Forelimb muscle (tissue), 1 donor: ENCODE measurements at places on chromosomes 3 and 15.

- no peak for DNase-seq
Measured at GRCh38 chr3:99843590-99844258, 26.1 kb downstream of the CMSS1 start.

DNA sequence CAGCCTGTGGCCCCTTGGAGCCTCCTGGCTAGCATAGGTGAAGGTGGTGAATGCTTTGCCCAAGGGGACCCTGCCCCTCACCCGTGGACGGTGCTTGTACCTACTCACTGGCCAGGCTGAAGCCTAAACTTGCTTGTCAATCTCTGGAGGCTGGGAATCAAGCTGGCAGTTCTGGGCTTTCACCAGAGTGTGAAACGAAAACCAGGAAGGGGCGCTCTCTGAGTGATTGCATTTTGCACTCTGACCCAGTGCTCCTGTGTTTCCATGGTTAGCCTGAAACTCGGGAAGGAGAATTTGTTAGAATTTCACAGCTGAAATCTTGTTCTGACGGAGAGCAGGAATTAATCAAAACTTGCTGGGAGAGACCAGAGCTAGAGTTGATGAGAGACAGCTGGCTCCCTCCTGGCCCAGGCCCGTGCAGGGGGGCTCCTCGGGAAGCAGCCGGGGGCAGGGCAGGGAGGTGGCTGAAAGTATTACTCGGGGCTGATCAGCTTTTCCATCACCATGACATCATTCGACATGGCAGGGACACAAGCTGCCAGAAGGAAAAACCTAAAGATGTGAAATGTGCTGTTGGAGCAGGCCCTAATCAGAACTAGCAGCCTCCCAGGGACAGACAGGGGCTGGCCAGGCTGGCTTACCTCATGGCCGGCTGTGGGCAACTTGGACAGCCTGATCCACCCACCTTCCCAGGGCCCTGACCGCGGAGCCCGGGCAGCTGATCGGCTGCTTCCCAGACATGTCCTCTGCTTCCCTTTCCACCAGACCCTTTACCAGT, 323.6 kb upstream of the CTDSPL start:
- DNase-seq = no peak

GRCh38 chr3:141482245-141482922, 4.4 kb upstream of the RASA2 start:
- DNase-seq = no peak

DNA sequence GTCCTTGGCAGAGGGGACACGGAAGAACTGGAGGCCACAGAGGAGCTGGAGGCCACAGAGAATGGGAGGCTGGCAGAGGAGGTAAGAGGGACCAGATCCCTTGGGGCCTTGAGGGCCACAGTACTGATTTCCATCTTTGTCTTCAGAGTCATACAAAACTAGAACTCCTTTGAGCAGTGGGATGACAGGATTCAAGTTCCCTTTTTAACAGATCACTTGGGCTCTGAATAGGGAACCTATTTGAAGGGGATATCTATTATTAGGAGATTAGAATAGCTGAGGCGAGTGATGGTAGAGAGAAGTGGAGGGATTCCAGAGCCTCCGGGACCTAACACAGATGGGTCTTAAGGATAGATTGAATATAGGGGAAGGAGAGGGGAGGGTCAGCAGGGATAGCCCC, 55.7 kb downstream of the OXNAD1 start:
- no peak for DNase-seq

- no peak for DNase-seq
Measured at GRCh38 chr15:39588531-39589192, 7.8 kb downstream of the THBS1 start.

DNA sequence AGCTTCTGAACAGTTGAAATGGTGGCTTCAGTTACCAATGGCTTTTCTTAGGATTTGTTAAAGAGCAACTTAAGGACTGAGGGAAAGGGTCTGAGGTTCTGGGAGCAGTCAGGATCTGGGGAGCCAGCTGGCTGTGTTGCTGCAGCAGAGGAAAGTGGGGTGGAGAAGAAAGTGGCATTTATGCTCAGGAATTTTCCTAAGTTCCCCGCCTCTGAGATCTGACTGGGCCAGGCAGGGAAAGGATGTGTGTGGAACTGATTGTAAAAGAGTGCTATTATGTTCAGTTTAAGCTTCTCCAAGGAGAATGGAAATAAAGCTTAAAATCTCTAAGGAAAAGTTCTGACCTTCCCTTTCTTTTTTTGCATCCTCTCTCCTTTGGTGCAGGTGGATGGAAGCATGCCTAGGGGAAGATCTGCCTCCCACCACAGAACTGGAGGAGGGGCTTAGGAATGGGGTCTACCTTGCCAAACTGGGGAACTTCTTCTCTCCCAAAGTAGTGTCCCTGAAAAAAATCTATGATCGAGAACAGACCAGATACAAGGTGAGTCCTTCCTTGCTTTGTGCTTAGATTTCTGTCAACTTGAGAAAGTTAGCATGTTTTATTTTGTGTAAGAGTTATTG, 37.8 kb downstream of the IQGAP1 start:
- DNase-seq = no peak

GRCh38 chr15:23854912-23855659, 168.0 kb upstream of the NDN start:
- DNase-seq = no peak

GRCh38 chr3:46200211-46200610, 7.9 kb downstream of the CCR1 start:
- no peak for DNase-seq

DNA sequence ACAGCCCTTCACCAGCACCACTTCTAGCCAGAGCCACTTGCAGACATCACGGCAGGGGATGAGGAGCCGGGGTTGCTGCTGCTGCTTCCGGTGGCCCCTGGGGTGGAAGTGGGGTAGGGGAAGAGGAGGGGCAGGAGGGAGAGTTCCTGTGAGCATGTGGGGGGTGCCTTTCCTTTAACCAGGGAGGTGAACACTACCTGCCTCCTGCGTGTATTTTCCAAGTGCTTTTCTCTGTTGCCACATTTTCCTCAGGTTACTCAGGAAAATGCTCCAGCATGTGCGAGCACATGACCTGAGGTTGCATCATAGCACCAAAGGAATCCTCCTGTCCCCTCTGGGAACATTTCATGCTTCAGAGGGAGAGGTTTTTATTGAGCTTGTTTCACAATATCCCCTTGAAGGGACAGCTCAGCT, 12.2 kb upstream of the SACM1L start:
- DNase-seq = no peak

- no peak for DNase-seq
Measured at GRCh38 chr15:52343831-52344230, 48.2 kb upstream of the MYO5C start.

GRCh38 chr15:34927726-34928125, 41.8 kb downstream of the AQR start:
- DNase-seq = no peak

DNA sequence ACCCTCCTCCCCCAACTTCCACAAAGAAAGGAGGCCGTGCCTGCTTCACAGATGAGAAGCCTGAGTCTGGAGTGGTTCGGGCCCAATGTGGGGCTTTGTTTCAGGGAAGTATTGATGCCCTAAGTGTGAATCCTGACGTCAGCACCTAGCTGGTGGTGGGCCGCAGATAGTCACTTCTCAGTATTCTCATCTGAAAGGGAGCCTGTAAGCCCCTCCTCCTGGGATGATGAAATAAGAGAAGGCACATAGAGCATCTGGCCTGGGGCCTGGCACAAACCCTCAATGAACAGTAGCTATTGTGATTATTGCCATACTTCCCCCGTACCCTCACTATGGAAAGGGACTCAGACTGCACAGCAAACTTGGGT, 24.8 kb downstream of the LINGO1 start:
- no peak for DNase-seq

GRCh38 chr3:8436661-8437287, 64.8 kb upstream of the LMCD1 start:
- DNase-seq = no peak

- DNase-seq = no peak
Measured at GRCh38 chr15:63284335-63284734, 6.9 kb downstream of the APH1B start.

DNA sequence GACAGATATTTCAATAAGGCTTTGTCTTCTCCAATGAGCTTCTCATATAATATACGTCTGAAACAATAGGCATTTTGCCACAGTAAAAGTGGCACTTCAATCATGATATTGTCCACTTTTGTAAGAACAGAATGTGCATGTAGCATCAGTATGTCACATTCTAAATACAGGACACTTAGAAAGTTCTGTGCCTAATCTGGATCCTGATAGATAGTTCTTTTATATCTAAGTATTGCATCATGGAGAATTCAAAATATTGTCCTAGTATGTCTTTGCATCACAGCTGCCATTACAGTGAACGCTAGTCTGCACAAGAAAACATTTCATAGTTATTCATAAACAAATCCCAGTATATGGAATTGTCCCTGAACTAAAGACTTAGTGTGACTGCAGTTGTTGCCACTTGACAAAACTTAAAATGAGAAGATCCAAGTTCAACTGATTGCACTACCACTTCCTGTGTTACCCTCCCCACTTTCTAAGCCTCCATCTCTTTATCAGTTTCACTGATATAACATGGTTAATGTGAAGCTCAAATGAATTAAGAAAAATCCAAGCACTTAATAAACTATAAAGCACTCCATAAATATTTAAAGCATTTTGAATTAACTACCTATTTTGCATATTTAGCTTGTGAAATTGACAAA, 19.6 kb downstream of the LRRFIP2 start:
- DNase-seq = no peak

DNA sequence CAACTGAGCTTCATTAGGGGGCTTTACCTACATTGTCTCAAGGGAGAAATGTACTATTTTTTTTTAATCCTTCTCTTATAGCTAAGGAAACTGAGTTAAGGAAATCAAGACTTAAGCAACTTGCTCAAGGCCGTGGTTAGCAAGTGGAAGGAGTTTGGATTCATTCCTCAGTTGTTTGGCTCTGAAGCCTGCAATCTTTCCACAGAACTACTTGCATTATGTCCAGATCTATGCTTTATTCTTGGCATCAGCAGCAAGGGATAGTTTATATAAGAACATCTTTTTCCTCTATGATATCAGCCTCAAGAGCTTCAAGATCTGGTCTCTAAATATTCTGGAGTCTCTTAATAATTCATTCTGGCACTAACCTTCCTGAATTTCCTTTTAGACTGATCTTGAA, 182.4 kb downstream of the SV2B start:
- no peak for DNase-seq

DNA sequence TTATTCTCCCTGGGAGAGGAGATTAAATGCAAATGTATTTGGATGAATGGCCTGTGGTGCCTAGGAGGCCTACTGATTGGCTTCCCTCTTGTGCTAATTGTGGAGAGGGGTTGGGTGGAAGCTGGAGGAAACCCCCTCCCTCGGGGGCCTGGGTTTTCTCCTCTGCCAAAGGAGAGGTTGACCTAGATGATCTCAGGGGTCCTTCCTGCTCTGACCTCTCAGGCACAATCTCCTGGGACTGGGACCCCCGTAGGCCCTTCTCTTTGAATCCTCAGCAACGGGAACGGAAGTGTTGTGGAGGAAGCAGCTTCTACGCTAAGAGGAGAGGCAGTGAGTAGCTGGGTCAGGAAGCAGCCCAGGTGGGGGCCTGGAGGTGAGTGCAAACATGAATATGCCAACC, 40.5 kb upstream of the MAGEF1 start:
- no peak for DNase-seq

GRCh38 chr3:13501958-13502790, 22.1 kb downstream of the HDAC11 start:
- no peak for DNase-seq

- DNase-seq = no peak
Measured at GRCh38 chr3:187987187-187987586, 166.8 kb upstream of the LPP start.

DNA sequence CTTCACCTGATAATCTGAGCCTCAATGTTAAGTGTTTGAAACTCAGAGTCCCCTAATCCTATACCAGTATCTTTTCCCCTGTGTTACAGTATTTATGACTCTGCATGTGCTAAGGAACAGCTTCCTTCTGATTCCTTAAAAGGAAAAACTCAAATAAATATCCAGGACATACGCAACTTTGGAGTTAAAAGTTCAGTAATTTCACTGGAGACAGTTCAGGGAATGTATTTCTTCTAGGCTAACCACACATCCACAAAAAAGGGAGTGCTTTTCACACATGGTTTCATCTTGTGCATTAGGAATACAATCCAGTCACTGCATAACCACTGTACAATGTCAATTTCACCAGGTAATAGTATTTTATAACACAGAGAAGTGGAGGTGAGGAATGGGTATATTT, 31.0 kb downstream of the PGBD4 start:
- no peak for DNase-seq

DNA sequence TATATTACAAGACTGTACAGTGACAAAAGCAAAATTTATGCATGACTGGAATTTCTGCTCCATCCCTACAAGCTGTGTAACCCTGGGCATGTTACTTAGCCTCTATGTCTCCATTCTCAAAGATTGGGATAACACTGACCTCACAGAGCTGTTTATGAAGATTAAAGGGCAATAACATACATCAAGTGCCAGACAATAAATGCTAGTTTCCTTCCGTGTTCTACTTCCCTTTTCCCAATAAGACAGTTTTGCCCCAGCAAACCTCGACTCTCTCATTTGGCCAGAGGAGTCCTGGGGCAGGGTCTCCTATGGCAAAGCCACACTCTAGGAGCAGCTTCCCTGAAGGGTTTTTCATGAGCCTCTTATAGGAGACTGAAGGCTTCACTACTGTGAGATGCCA, 7.5 kb downstream of the HEXA start:
- DNase-seq = no peak

- DNase-seq = no peak
Measured at GRCh38 chr3:22714749-22715148, 488.4 kb upstream of the UBE2E2 start.

DNA sequence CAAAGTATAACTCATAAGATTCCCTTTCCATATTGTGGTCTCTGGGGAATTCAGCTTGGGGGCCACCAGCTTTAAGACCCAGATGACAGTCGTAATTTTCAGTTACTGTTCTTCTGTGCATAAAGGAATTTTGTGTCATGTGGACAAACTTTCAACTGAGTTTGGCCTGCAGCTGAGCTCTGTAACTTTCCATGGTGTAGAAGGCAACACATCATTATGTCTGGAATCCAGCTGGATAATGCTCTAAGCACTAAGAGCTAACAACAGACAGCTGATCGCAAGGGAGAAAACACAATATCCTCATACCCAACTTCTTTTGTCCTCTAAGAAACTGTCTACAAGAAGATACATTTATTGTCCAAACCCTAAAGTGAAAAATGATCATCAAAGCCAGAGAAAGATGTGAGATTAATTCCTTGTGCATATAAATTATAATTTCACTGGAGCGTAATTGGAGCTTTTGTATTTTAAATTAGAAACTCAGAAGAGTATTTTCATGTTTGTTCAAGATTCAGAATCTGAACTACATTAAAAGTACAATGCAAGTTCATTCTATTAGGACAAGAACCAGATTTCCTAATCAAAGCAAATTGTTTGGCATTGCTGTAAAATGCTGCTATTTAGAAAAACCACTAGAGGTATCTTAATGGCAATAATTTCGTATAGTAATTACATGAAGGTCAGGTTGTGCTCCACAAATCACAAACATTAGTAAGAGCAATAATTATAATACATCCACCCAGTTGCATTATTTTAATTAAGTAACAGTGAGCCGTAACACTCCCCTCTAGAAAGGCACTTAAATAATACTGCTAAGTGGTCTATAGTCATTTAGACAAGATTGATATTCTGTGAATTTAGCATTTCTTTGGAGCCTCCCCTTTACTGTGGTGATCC, 218.8 kb downstream of the ATP8B4 start:
- peak; percentile 83 for DNase-seq

GRCh38 chr3:94433811-94434210, 370.9 kb downstream of the NSUN3 start:
- no peak for DNase-seq
